Omental fat pad (tissue), 4 donors: ENCODE measurements at places on chromosomes 4 and X.

- DNase-seq = no peak
Observed at GRCh38 chr4:125049711-125050110, 265.0 kb upstream of the FAT4 start.

DNA sequence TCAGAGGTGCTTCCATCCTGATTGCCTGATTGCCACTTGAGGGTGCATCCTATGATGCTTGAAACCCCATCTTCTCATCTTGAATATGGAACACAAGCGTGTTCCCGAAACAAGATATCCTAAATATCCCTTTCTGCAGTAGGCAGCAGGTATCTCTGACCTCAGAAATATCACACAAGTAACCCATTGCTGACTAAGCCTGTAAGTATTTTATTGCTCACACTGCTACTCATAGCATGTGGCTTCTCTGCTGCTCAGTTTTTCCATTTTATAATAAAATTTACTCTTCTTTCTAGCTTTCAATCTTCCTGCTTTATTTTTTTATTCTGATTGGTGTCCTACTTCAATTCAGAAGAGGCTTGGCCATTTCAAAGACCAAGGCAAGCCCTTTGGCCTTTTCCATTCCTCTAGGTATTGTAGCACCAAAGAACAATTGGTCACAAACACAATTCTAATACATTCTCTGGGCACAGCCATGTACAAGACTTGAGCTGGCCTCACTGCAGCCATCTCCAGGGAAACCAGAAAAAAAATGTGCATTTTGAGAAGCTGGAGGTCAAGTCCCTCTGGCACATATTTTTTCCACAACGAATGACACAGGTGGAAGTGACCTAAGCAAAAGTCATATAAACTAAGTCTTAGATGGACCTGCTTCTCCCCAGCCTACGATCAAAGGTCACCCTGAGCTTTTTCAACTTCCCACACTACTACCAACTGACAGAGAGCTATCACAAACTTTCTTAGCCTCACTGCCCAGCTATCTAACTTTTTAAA lies 107.0 kb downstream of the OR13H1 start:
- DNase-seq = no peak

- no peak for DNase-seq
Observed at GRCh38 chr4:144289667-144290428, 149.3 kb upstream of the GYPA start.

DNA sequence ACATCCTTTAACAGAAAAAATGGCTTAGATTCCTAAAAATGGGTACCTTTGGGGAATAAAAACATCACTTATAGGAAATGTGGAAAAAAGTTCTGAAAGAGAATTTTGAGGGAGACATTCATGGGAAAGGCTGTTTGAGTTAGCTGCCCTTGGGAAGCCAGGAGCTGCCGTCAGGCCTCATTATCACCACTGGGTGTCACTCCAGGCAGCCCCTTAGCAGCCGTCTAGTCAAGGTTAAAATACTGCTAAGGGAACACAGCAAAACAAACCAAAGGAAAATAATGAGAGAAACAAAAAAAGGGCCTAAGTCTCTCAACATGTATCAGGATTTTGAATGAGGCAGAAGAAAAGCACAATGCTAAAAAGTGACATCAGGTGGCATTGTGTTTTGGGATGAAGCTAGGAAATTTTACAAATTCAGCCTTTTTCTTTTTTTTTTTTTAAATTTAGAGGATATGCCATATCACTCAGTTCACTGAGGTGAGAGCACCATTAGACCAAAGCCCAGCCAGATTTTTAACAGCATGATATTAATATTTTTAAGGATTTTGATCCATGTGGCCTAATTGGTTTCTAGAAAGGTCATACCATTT lies 235.3 kb downstream of the GPAT3 start:
- DNase-seq = no peak

GRCh38 chr4:40924096-40924792 lies 174.5 kb downstream of the NSUN7 start:
- no peak for DNase-seq

GRCh38 chrX:103999234-103999633 lies 14.3 kb downstream of the H2BW1 start:
- DNase-seq = no peak

- no peak for DNase-seq
Observed at GRCh38 chr4:154516318-154517029, 24.9 kb upstream of the DCHS2 start.

GRCh38 chr4:2296631-2297601 lies 35.0 kb upstream of the MXD4 start:
- DNase-seq = no peak

DNA sequence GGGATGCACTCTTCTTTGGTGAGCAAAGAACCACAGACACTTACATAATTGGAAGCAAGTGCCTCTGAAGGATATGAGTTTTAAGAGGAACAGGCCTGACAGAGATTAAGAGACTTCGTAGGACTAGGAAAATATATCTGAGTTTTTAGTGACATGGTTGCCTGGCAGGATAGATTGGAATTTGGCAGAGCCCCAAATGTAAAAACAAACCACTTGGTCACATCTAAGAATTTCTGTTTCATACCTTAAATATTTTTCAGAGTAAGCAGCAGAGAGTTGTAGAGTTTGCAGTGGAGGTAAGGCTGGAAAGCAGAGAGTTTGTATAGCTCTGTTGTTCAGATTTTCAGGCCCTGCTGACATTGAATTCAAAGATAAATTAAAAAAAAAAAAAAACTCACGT lies 150.1 kb upstream of the MAGEB2 start:
- DNase-seq = no peak

- DNase-seq = no peak
Observed at GRCh38 chr4:75685546-75686189, 12.5 kb upstream of the G3BP2 start.

DNA sequence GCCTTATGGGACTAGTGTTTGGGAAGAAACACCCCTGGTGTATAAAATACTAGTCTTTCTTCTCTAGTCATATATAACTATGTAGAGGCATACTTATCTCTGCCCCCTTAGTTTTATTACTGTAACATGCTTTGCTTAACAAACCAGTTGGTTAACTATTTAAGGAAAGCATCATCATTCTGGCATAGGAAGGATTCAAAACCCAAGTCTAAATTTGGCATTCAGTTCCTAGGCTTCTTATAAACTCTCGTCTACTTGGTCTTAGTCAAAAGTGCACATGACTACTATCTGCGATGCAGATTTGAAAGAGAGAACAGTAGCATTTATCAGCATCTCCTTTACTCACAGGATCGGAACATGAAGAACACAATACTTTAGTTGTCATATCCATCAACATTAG lies 111.3 kb downstream of the MFAP3L start:
- DNase-seq = no peak

DNA sequence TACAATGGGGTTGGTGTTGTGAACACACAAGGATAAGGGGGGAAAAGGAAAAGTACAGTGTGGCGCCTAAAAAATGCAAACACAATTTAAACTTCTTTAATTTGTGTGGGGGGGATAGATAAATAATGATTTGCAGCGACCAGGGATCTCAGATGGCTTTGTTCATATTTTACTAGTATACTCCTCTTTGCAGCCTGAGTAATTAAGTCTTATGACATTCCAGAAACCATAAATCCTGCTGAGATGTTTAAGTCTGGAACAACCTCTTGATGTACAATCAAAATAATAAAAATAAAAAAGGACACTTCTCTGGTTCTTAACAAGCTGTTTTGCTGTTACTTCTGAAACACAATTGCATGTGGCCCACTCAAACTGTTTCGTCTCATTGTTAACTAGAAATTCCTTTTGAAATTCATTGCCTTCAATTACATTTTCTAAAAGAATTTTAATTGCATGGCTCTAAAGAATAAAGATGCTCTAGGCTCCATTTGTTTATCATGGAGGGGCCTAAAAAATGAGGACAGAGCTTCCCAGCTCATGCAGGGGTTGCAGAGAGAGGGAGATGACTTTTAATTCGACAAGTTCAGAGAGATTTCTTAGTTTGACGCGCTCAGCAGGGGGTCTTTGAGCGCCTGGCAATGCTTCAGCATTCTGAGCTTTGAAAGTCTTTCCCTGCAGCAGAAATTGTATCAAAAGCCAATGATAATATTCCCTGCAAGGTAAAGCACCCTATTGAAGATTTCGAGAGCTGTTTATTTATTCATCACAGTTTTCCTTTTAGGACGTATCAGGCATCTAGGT lies 892.4 kb upstream of the TENM3 start:
- no peak for DNase-seq

GRCh38 chr4:174516345-174516744 lies 5.9 kb downstream of the HPGD start:
- DNase-seq = no peak

GRCh38 chr4:86775061-86775460 lies 74.1 kb downstream of the SLC10A6 start:
- DNase-seq = no peak

DNA sequence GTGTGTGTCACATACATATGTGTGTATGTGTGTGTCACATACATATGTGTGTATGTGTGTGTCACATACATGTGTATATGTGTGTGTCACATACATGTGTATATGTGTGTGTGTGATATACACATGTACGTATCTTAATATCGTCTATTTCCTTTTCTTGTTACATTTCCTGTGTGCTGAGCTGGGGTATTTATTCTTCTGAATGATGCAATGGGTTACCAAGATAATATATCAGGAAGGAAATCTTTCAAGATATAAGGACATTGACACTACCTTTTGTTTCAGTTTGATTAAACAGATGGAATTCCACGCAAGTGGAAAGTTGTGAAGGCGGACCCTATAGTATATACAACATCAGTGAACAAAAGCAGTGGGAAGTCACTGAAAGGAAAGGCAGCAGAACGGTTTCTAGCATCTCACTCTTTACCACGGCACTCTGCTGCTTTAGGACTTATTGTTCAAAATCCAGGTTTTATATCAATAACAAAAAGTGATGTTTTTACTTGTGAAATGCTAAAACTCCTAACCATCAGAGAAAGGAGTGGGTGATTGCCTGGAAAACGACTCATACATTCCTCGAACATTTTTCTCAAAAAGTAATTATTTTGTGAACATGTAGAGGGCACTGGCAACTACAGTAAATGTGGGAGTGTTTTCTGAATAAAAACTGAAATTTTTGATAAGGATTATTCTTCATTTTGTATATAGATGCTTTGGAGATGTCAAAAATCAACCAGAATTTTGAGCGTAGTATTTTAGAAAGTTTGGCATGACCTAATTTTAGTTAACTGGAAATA lies 43.1 kb upstream of the IL21 start:
- no peak for DNase-seq

DNA sequence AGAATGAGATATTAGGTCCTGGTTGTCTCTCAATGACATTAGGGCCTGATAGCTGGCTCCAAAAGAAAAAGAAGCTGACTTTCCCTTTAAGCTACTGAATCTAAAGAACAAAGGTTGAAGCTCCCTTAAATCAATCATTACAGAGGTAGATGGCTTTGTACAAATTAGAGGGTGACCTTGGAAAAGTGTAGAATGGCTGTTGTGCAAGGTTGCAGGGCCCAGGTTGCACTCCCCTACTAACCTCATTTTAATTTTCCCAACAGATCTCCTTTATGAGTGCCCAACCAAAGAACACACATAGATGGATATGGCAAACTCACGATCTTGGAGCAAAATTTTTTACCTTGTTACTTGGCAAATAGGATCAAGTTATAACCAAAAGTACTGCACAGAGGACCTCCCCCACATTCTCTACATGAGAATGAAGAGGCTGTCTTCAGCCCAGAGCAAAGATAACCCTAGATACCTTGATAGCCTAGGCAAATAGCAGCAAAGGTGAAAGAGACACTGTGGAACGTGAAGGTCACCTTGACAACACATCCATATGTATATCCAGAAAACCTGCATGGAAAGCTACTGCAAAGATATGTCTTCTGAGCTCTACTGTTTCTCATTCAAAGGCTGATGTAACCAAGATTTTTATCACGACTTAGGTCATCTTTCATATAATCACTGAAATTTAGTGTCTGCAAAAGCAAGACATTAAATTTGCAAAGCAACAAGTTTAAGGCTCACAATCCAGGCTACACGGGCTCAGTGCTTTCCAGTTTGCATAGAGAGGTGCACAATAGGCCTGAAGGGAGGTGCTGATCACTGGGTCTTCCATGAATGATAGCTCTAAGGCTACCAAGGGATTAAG lies 23.0 kb downstream of the KLB start:
- no peak for DNase-seq

- DNase-seq = no peak
Observed at GRCh38 chr4:41832961-41833360, 84.4 kb upstream of the PHOX2B start.

GRCh38 chr4:26288355-26288909 lies 32.4 kb upstream of the RBPJ start:
- DNase-seq = no peak

GRCh38 chr4:152218576-152218975 lies 317.3 kb downstream of the FBXW7 start:
- DNase-seq = no peak
